Occipital lobe (tissue), 3 donors: ENCODE measurements at places on chromosomes 11 and 22. TPM values are rescaled to one million over a fixed set of nuclear protein-coding genes. Genes with fewer than 3 reads are reported as not detected.

Gene KCNJ5
- total RNA-seq, result 1.6 TPM

Gene ARHGAP8
- 1.4 TPM for total RNA-seq

Gene C11orf91
- not detected for total RNA-seq

Gene FOXRED1
- total RNA-seq, result 15.3 TPM

Gene FGF3
- total RNA-seq, result not detected

Gene BIK
- not detected for total RNA-seq

Gene BDNF
- 0.78 TPM for total RNA-seq

Gene SMC1B
- total RNA-seq, result under 0.01 TPM

Gene RAG2
- not detected for total RNA-seq

Gene CHRNA10
- total RNA-seq, result not detected

Gene CENPM
- total RNA-seq, result 1.6 TPM

Gene BTBD18
- total RNA-seq, result not detected

Gene ADM
- total RNA-seq, result 14.7 TPM

Gene LSP1
- 0.47 TPM for total RNA-seq

Gene PLEKHB1
- 4.1 TPM for total RNA-seq

Gene CXCR5
- not detected for total RNA-seq

Gene MTA2
- total RNA-seq, result 129 TPM

Gene DENND6B
- total RNA-seq, result 16.5 TPM

Gene HTR3A
- 0.31 TPM for total RNA-seq

Gene CCDC83
- total RNA-seq, result not detected

Gene OR51B5
- total RNA-seq, result 0.47 TPM

Gene CCDC116
- 0.16 TPM for total RNA-seq

Gene DBX1
- total RNA-seq, result not detected

Gene UBQLN3
- not detected for total RNA-seq

Gene RTN4RL2
- 0.47 TPM for total RNA-seq

Gene RAB36
- 5.9 TPM for total RNA-seq
